ENCODE measurements at places on chromosomes 5 and 9.

- no peak for DNase-seq
- peaks cover 6% of the 10 kb centered on the region for H3K27me3 ChIP-seq
- no peaks in the 10 kb centered on the region for H3K4me1 ChIP-seq
- H3K4me3 ChIP-seq: no peak overlapping the region
- H3K27ac ChIP-seq: no peak overlapping the region
These were observed 158.0 kb downstream of the ATPSCKMT start for GRCh38 chr5:10091701-10092100.

DNA sequence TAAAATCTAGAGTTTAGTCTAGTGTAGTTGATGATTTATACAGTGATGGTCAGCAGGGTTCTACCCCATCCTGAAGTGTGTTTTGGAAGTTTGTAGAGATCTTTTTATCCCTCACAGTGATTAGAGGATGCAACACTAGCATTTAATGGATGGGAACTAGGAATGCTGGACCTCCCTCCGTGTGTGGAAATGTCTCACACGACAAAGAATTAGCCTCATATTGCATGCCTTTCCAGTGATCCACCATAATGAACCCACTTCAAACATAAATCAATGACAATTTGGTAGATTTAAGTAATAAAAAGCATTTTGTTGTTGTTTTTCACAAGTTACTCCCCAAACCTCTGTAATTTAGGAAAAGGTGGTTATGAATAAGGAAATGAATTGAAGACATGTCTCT lies 82.5 kb upstream of the LMNB1 start:
- H3K36me3 ChIP-seq: no peaks in the 10 kb centered on the region
- H3K27me3 ChIP-seq: no peaks in the 10 kb centered on the region
- peaks cover 8% of the 10 kb centered on the region for H3K4me1 ChIP-seq

- no peak for DNase-seq
- H3K36me3 ChIP-seq: no peaks in the 10 kb centered on the region
- H3K27me3 ChIP-seq: no peaks in the 10 kb centered on the region
- no peak overlapping the region for H3K4me3 ChIP-seq
These were observed 254.6 kb downstream of the EDIL3 start for GRCh38 chr5:84130006-84130580.

GRCh38 chr5:112143690-112144089 lies 275.4 kb downstream of the EPB41L4A start:
- no peaks in the 10 kb centered on the region for H3K4me1 ChIP-seq
- no peak overlapping the region for H3K4me3 ChIP-seq
- H3K27me3 ChIP-seq: peaks cover 4% of the 10 kb centered on the region
